ENCODE measurements at places on chromosomes 12 and 14.
A peak's percentile ranks its signal among the peaks of the same experiment; 100 is the strongest.

- no peak for DNase-seq
Observed at GRCh38 chr14:63392236-63392635, 73.5 kb upstream of the GPHB5 start.

DNA sequence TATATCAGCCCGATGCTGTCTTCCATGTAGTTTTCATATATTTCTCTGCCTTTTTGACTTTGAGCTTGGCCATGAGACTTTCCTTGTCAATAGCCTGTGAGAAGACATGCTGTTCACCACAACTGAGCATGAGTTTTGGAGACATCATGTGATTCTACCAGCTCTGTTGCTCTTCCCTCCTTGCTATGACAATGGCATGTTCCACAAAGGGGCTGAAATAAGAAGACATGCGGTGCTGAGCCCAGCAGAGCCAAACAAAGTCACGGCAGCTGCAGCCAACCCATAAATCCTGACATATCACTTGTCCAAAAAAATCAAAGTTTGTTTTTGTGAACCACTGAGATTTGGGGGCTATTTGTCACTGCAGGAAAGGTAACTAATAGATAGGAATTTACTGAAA is 343.4 kb upstream of the KITLG start:
- DNase-seq, result no peak

DNA sequence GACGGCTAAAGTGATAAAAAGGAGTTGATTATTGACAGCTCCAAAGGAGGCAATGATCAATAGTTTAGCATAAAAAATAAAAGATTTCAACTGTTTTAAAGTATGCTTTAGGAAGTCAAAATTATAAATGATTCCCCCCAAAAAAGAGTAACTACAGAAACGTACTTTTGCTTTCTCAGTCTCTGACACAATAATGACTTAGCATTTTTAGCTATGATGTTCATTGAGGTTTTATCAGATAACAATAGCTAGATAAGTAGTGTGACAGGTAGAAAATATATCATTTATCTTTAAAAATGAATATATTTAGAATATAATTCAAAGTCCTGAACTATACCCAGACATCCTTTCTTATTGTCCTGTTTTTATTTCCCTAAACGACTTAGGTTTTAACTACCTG is 352.9 kb downstream of the SOX5 start:
- no peak for DNase-seq

- DNase-seq, result no peak
Observed at GRCh38 chr14:67486890-67487289, 1.6 kb downstream of the TMEM229B start.

DNA sequence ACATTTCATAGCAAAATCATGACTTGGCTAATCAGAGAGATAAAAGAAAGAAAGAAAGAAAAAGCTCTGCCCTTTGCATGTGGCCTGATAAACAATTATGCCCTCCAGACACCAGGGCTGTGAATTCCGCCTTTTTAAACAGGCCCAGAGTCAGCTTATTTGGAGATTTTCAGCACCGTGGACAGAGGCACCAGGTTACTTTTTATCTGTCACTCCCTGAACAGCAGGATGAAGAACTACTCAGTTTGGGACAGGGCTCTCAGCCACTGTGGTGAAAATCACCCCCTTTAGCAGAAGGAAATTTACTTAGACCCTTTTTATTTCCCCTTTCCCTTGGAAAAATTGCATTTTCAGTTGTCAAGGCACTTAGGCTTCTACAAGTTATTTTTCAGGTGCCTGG is 359.9 kb downstream of the NRXN3 start:
- peak; percentile 36 for DNase-seq

- DNase-seq, result no peak
Observed at GRCh38 chr12:97048421-97049035, 141.5 kb downstream of the NEDD1 start.

GRCh38 chr14:59465316-59466135 is at the start of gene GPR135:
GPR135 (minus strand) TSS chr14:59465380; CDS start chr14:59465226, 154 bp downstream.
- no peak for DNase-seq

DNA sequence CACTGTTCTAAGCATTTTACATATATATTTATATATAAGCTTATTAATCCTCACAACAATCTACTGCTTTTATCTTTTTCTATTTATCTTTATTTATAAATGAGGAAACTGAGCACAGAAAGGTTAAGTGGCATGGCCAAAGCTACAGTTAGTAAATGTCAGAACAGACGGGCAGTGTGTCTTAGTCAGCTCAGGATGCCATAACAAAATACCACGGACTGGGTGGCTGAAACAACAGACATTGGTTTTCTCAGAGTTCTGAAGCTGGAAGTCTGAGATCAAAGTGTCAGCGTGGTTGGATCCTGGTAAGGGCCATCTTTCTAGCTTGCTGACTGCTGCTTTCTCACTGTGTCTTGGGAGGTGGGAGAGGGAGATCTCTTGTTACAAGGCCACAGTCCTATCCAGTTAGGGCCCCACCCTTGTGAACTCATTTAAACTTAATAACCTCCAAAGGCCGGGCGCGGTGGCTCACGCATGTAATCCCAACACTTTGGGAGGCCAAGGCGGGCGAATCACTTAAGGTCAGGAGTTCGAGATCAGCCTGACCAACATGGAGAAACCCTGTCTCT is 19.8 kb downstream of the RPGRIP1 start:
- no peak for DNase-seq

GRCh38 chr12:3772380-3772779 is 19.5 kb upstream of the CRACR2A start:
- DNase-seq, result no peak

DNA sequence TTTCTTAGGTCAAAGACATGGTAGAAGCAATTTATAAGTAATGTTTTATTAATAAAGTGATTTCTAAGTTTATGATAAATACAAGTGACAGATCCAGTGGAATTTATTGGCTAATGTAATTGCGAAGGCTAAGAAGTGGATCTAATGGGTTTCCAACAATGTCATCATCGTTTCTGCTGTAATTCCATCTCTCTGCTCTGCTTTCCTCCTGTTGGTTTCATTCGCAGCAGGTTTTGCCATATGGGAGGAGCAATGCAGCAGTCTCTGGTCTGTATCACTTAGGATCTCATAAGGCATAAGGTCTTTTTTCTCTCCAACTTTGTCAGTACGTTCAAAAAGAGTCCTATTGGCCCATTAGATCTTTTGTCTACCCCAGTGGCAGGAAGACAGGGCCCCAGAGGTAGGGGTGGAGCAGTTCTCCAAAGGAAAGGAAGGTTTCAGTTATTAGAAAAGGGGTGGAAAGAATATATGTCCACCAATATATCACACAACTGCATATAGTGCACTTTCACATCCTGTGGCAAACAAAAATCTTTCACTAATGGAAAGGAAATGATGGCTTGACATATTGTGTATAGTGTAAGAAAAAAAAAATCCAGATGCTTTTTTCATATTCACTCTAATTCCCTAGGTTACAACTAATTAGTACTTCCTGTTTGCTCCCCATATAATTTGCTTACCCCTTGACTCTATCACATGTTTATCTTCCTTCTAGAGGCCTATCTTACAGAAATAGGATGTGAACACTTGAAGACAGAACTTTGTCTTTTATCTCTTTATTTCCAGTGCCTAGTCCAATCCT is 451.3 kb downstream of the ZFP36L1 start:
- DNase-seq, result no peak

GRCh38 chr14:50865391-50866076 is 6.3 kb upstream of the ABHD12B start:
- peak; percentile 2 for DNase-seq

DNA sequence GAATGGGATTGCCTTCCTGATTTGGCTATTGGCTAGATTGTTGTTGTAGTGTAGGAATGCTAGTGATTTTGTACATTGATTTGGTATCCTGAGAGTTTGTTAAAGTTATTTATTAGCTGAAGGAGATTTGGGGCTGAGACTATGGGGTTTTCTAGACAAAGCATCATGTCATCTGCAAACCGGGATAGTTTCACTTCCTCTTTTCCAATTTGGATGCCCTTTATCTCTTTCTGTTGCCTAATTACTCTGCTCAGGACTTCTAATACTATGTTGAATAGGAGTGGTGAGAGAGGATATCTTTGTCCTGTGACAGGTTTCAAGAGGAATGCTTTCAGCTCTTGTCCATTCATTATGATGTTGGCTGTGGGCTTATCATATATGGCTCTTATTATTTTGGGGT is 265.7 kb upstream of the MGAT4C start:
- DNase-seq, result peak; percentile 22

DNA sequence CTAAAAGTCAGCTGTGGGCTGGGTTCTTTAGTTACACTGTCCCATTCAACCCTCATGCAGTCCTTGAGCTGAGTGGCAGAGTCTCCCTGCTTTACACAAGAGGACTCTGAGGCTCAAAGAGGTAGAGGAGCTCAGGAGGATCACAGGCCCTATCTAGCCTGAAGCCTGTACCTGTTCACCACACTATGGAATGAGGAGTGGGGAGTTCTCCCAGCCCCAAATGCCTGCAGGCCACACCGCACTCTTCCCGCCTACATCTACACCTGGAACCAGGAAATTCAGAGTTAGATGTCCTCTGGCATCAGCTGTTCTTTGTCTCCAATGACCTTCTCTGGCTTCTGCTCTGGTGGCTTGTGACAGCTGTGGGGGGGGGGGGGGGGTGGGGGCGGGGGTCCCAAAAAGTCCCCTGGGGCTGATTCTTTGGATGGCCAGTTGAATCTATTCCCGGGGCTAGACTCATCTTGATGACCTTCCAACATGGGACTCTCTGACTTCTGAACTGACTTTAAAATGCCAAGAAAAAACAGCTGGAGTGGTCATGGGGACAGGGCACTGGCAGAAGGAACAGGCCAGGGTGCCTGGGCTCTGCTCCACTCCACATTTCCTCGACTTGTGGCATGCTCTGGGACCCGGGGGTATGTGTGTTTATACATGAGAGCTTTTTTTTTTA is 30.6 kb downstream of the RIN3 start:
- no peak for DNase-seq

GRCh38 chr14:104747876-104748275 is 5.1 kb upstream of the SIVA1 start:
- no peak for DNase-seq

- no peak for DNase-seq
Observed at GRCh38 chr12:19884021-19884492, 444.8 kb downstream of the AEBP2 start.

DNA sequence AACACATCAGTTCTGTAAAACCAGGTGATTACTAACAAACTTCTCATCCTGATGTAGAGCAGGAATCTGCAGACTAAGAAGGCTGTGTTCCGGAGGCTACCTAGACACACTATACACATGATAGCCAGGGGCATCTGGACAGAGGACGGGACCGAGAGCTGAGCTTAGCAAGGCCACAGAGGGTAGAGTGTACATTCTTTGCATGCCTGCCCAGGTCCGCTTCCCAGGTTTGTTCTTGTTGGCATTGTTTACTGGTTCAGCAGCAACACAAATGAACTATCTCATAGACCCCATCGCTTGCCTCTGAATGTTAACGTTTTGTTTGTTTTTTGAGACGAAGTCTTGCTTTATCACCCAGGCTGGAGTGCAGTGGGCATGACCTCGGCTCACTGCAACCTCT is 17.7 kb upstream of the TEAD4 start:
- DNase-seq, result no peak

- no peak for DNase-seq
Observed at GRCh38 chr12:54654926-54655325, 6.8 kb upstream of the DCD start.

GRCh38 chr12:30599608-30600007 is 96.1 kb downstream of the IPO8 start:
- DNase-seq, result no peak

DNA sequence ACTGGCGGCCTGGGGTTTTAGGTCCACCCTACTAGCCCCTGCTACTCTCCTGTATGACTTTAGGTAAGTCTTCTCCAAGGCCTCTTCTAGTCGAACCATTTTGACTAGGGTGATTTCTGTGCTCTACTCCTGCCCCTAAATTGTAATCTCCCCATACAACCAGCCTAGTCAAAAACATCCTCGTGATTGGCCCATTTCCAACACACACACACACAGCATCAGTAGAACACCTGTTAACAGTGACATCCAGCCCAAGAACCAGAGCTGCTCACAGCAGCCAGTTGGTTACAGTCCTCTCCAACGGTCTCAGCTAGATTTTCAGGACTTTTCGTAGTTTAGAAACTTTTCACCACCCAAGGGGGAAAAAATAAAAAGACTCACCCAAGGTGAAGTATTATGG is 30.9 kb downstream of the NT5DC3 start:
- no peak for DNase-seq

- peak; percentile 91 for DNase-seq
Observed at GRCh38 chr12:12392413-12392812, 35.5 kb downstream of the BORCS5 start.

- peak; percentile 87 for DNase-seq
Observed at GRCh38 chr12:14691560-14691959, 4.8 kb downstream of the GUCY2C start.

DNA sequence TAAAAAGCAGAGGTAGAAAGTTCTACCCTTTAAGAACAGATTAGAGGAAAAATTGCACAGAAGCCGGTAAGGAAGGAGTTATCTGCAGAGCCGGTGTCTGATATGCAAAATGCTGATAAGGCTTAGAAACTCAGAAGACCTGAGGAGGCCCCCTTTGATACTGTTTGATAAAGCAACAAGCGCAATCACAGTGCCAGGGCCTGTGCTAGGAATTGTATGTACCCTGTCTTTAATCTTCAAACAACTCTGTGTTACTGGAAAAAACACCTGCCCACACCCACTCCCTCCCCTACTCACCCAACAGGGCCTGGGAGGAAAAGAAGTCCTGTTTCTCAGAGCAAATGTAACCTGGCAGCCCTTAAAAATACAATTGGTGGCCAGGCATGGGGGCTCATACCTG is 112.7 kb upstream of the FUT8 start:
- DNase-seq, result peak; percentile 19

GRCh38 chr12:97967831-97968230 is 505.2 kb downstream of the RMST start:
- no peak for DNase-seq

- peak; percentile 52 for DNase-seq
Observed at GRCh38 chr14:24196071-24197055, 1.1 kb upstream of the TM9SF1 start.

- DNase-seq, result no peak
Observed at GRCh38 chr12:128444598-128444997, 177.6 kb downstream of the TMEM132C start.

DNA sequence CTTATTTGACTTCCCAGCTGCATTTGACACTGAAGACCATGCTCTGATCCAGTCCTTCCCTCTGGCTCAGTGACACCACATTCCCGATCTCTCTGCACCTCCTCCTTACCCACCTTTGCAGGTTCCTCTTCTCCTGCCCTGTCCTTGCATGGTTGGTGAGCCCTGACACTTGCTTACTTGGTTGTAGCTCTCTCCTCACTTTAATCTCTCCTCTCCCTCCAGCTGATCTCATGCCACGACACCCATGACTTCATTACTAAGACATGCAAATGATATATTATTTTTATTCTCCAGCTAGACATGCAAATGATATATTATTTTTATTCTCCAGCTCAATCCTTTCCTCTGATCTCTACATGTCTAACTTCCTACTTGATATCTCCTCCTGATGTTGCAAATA is at the start of gene SERPINA9:
Gene SERPINA9, minus strand, starts transcription at position 175 of the 400 bp plus-strand sequence. CDS start 6,357 bp downstream, outside the sequence.
- DNase-seq, result no peak

DNA sequence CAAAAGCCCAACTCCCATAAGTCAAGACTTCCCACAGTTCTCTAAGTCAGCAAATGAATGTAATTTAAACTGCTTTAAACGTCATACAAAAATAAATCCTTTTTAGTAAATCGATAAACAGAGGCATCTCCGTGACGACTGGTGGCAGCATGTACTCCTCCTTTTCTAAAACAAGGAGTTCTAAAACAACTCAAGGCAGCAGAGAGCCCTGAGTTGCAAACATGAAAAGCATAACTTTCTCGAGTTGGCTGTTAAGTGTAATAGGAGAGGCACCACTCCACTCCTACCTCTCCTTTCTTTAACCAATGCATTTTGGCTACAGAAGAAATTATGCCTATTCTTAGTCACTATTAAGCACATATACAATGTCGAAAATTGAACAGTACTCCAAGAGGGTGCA is 22.0 kb downstream of the LTBR start:
- no peak for DNase-seq
